A549 treated with Hydrocortisone at 1 μM for 4 hours (cell line): ENCODE measurements at places on chromosomes 13 and 19. TPM values are rescaled to one million over a fixed set of nuclear protein-coding genes. Genes with fewer than 3 reads are reported as not detected.

Gene SIGLEC5
- not detected in 5 replicates for total RNA-seq

Gene KLK2
- 0.10 to 0.37 TPM (median 0.19 TPM) in 4 of 5 replicates, not detected in the other for total RNA-seq

Gene SPPL2B
- total RNA-seq, result 16.0 to 21.2 TPM (median 18.6 TPM) in 5 replicates

Gene DZIP1
- 9.2 to 12.3 TPM (median 11.7 TPM) in 5 replicates for total RNA-seq

Gene ZNF813
- total RNA-seq, result 0.23 to 0.45 TPM (median 0.29 TPM) in 5 replicates

Gene TPTE2
- not detected in 5 replicates for total RNA-seq

Gene PALM3
- total RNA-seq, result 1.6 to 2.3 TPM (median 2.0 TPM) in 5 replicates

Gene TMEM238
- total RNA-seq, result 1.4 to 10.5 TPM (median 8.0 TPM) in 5 replicates

Gene CHST8
- total RNA-seq, result 0.10 to 0.35 TPM (median 0.15 TPM) in 5 replicates

Gene BCL3
- 36.7 to 63.9 TPM (median 55.2 TPM) in 5 replicates for total RNA-seq
